ENCODE measurements at places on chromosomes 11 and 22. TPM values are rescaled to one million over a fixed set of nuclear protein-coding genes. Genes with fewer than 3 reads are reported as not detected.
A peak's percentile ranks its signal among the peaks of the same experiment; 100 is the strongest.

Gene FERMT3
- total RNA-seq = 1.6 TPM

DNA sequence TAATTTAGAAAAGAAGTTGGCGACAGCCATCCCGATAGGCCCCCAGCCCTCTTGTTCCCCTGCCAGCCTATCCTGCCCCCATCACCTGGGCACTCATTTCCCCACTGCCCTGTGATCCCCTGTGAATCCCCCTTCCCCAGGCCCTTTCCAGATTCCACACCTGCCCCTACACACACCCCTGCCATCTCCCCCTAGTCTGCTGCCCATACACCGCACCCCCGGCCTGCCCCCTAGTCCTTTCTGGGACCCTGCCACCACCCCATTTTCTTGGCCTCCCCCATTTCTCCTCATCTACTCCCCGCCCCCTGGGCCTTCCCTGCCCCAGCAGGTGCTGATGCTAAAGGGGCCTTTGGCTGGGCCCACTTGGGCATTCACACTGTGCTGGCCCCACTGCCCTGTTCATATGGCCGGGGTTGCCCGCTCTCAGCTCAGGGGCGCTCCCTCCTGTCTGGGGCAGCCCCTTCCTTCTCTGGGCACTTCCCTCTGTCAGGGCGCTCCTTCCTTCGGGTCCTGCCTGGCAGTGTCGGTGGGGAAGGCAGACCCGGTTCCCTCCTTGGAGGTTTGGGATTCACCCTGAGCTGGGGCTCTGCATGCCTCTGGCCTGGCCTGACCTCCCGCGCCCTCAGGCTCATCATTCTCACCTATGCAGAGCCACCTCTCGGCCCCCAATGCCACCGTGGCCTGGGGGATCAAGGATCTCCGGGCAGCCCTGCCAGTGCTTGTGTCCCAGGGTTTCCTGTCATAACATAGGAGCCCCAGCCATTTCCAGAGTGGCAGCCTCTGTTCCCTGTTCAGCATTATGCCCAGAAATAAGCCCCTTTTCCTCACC, 108.2 kb downstream of the BCR start:
- no peaks in the 10 kb centered on the region for H3K36me3 ChIP-seq
- H3K27ac ChIP-seq = no peak overlapping the region
- no peaks in the 10 kb centered on the region for H3K27me3 ChIP-seq

DNA sequence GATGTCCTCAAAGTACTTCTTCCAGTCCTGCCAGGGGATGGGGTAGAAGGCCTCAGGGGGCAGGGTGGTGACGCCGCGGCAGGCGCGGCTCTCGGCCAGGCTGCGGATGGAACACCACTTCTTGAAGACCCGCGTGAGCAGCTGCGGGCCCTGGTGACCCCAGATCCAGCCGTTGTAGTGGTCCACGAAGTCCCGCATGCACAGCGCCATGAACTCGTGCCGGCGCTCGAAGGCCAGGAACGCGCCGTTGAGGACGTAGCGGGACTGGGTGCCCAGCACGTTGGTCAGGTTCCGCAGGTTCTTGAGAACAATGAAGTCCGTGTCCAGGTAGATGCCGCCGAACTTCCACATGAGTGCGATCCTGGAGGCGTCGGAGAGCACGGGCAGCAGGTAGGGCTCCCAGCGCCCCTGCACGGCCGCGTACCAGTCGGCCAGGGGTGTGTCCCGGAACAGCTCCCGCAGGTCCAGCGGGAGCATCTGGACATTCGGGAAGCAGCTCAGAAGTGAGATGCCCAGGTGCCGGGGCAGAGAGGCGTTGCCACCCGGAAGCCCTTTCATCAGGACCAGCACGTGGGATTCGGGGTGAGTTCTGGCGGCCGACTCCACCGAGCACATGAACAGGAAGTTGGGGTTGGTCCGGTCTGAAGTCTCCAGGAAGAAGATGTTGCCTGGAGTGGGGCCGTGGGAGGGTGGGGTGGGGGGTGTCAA, 27.5 kb downstream of the A4GALT start:
- no peak overlapping the region for H3K27ac ChIP-seq
- no peaks in the 10 kb centered on the region for H3K27me3 ChIP-seq
- no peaks in the 10 kb centered on the region for H3K36me3 ChIP-seq
- peaks cover 9% of the 10 kb centered on the region for H3K4me1 ChIP-seq

Gene DEUP1
- total RNA-seq = 0.40 TPM

- no peaks in the 10 kb centered on the region for H3K27me3 ChIP-seq
- no peak for DNase-seq
- no peak overlapping the region for H3K4me3 ChIP-seq
- peaks cover 21% of the 10 kb centered on the region for H3K4me1 ChIP-seq
- H3K36me3 ChIP-seq = no peaks in the 10 kb centered on the region
Observed at GRCh38 chr11:45807792-45808238, 2.9 kb downstream of the SLC35C1 start.

DNA sequence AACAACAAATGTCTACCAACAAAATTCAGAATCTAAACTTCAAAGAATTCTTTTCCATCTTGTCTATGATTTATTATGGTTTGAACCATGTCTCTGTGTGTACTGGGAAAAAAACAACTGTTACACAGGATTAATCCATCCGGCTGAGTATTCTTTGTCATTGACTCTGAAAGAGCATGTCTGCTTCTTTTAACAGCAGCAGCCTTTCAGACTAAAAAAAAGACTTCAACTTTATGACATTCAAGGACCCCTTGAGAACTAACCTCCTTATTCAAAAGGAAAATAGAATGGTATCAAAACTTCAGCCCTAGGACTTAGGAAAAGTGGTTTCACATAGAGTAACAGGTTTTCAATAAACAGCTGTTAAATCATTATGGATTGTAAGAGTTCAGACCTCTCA, 79.9 kb downstream of the MRTFA start:
- H3K4me3 ChIP-seq = no peak overlapping the region
- H3K27ac ChIP-seq = no peak overlapping the region
- no peaks in the 10 kb centered on the region for H3K27me3 ChIP-seq
- DNase-seq = no peak
- no peaks in the 10 kb centered on the region for H3K36me3 ChIP-seq

- H3K4me3 ChIP-seq = no peak overlapping the region
- no peaks in the 10 kb centered on the region for H3K36me3 ChIP-seq
- H3K4me1 ChIP-seq = no peaks in the 10 kb centered on the region
Observed at GRCh38 chr22:24099666-24100065, 81.6 kb upstream of the SUSD2 start.

GRCh38 chr11:46514370-46514769, 79.5 kb downstream of the AMBRA1 start:
- H3K4me1 ChIP-seq = peaks cover 6% of the 10 kb centered on the region
- no peak overlapping the region for H3K27ac ChIP-seq
- no peaks in the 10 kb centered on the region for H3K36me3 ChIP-seq
- DNase-seq = no peak
- no peaks in the 10 kb centered on the region for H3K27me3 ChIP-seq

- no peaks in the 10 kb centered on the region for H3K4me1 ChIP-seq
- no peaks in the 10 kb centered on the region for H3K36me3 ChIP-seq
- H3K4me3 ChIP-seq = no peak overlapping the region
- no peak overlapping the region for H3K27ac ChIP-seq
- no peaks in the 10 kb centered on the region for H3K27me3 ChIP-seq
- DNase-seq = no peak
Observed at GRCh38 chr11:10483174-10483573, 28.1 kb downstream of the AMPD3 start.

DNA sequence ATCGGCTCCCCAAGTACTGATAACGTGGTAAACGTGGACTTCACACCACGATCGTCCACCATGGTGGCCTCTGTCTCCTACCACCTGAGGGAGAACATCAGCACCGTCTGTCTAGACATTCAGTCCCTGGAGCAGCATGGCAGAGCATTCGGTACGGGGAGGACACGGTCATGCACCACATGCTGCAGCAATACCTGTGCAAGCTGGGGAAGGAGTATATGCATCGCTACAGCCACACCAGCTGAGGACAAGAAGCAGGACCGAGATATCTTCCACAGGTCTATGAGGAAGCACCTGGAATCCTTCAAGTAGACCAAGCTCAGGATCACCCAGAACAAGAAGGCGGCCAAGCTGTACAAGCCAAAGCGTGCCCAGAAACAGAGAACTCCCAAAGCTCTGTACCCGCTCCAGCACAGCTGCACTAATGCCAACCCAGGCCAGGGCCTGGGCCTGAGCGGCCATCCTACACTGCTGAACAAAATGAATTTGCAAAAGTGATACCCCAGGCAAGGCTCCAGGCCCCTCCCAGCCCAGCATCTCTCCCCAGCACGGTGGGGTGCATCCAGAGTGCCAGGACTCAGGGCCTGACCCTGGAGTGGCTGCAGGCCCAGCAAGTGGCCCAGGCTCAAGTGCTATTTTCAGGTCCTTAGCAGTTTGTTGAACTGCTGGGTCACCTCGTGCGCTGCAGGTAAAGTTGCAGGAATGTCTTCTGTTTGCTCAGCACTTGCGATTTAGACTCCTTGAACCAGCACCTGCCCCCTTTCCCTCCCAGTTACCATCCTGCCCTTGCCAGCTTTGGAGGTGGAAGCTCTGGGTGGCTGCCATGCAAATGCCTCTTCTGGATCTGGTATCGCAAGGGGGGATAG, 119.3 kb upstream of the SERPIND1 start:
- peaks cover 8% of the 10 kb centered on the region for H3K27me3 ChIP-seq
- no peaks in the 10 kb centered on the region for H3K36me3 ChIP-seq
- no peak overlapping the region for H3K27ac ChIP-seq
- H3K4me1 ChIP-seq = no peaks in the 10 kb centered on the region
- H3K4me3 ChIP-seq = no peak overlapping the region
- DNase-seq = no peak

GRCh38 chr11:62774407-62774806, 3.2 kb downstream of the TAF6L start:
- DNase-seq = no peak
- no peak overlapping the region for H3K4me3 ChIP-seq
- H3K27me3 ChIP-seq = no peaks in the 10 kb centered on the region
- H3K27ac ChIP-seq = no peak overlapping the region
- H3K36me3 ChIP-seq = no peaks in the 10 kb centered on the region

GRCh38 chr22:47776329-47776728, 1013.9 kb downstream of the TBC1D22A start:
- no peaks in the 10 kb centered on the region for H3K27me3 ChIP-seq
- no peaks in the 10 kb centered on the region for H3K36me3 ChIP-seq
- no peak overlapping the region for H3K27ac ChIP-seq
- no peak overlapping the region for H3K4me3 ChIP-seq
- no peak for DNase-seq

- H3K4me1 ChIP-seq = no peaks in the 10 kb centered on the region
- no peaks in the 10 kb centered on the region for H3K36me3 ChIP-seq
- no peak for DNase-seq
- no peak overlapping the region for H3K27ac ChIP-seq
- H3K27me3 ChIP-seq = no peaks in the 10 kb centered on the region
Observed at GRCh38 chr11:13040969-13041561, 31.9 kb downstream of the RASSF10 start.

Gene PDGFB
- total RNA-seq = 4.3 TPM

DNA sequence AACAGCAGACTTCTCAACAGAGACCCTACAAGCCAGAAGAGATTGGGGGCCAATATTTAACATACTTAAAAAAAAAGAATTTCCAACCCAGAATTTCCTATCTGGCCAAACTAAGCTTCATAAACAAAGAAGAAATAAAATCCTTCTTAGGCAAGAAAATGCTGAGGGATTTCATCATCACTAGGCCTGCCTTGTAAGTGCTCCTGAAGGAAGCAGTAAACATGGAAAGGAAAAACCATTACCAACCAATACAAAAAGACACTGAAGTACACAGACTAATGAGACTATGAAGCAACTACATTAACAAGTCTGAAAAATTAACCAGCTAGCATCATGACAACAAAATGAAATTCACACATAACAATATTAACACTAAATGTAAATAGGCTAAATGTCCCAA, 947.9 kb upstream of the CHORDC1 start:
- DNase-seq = no peak
- no peaks in the 10 kb centered on the region for H3K36me3 ChIP-seq
- H3K4me1 ChIP-seq = no peaks in the 10 kb centered on the region

GRCh38 chr11:73262851-73263495, 9.2 kb upstream of the P2RY6 start:
- H3K36me3 ChIP-seq = no peaks in the 10 kb centered on the region

Gene HIC2
- total RNA-seq = 21.2 TPM

DNA sequence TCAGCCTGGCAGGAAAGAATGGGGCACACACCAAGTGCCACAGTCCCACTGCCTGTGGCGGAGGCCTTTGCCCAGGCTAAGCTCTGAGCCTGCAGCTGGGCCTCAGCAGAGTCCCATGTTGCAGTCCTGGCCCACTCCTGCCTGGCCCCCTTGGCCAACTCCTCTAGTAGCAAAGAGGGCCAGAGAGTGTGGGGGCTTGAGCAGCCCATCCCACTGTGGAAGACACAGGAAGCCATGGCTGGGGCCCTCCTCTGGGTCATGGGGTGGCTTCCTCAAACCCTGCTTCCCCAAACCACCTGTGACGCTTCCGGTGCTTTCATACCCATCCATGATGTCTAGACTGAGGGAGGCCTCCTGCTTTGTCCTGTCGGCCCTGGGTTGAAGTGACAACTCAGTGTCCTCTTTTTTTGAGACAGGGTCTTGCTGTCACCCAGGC, 5.8 kb downstream of the RPS19BP1 start:
- DNase-seq = no peak
- no peak overlapping the region for H3K4me3 ChIP-seq
- peak overlapping the region; percentile 27 for H3K27ac ChIP-seq
- H3K27me3 ChIP-seq = no peaks in the 10 kb centered on the region

- peak overlapping the region; percentile 9 for H3K27ac ChIP-seq
- peaks cover 13% of the 10 kb centered on the region for H3K4me1 ChIP-seq
- no peaks in the 10 kb centered on the region for H3K27me3 ChIP-seq
- H3K36me3 ChIP-seq = no peaks in the 10 kb centered on the region
Observed at GRCh38 chr22:29073618-29074275, 912 bp downstream of the KREMEN1 start.

DNA sequence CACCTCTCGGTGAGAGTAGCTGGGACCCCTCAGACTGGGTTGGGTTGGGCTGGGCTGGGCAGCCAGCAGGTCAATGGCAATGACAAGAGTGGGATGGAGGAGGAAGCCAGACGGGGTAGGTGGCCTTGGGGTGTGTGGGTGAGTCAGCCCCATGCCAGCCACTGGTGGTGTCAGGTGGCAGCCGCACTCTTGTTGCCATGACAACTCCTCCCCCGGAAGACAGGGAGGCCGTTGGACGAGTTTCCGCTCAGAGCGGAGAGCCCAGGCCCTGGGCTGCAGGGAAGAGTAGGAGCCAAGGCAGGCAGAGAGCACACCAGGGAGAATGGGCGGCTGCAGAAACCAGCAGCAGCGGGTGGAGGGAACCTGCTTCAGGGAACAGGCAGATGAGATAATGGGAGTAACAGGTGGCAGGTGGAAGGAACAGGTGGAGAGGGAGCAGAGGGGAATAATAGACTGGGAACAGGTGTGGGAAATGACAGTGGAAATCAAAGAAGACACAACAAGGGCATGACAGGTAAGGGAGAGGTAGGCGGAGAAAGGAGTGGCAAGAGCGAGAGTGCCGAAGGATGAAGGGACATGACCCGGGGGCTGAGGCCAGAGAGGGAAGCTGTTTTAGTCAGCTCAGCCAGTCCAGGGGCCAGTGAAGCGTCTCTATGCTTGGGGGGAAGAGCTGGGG, 8.7 kb downstream of the SPTBN2 start:
- no peak overlapping the region for H3K4me3 ChIP-seq
- DNase-seq = peak; percentile 74
- no peaks in the 10 kb centered on the region for H3K36me3 ChIP-seq
- peaks cover 23% of the 10 kb centered on the region for H3K4me1 ChIP-seq

Gene SMTNL1
- total RNA-seq = not detected

Data from hepatocyte (in vitro differentiated cells).